Activated CD8-positive, alpha-beta memory T cell treated with anti-CD3 and anti-CD28 coated beads, Interleukin-2, amount 50 U/mL, for 48 hours (primary cell): ENCODE measurements at places on chromosomes 4 and X.
A peak's percentile ranks its signal among the peaks of the same experiment; 100 is the strongest.

DNA sequence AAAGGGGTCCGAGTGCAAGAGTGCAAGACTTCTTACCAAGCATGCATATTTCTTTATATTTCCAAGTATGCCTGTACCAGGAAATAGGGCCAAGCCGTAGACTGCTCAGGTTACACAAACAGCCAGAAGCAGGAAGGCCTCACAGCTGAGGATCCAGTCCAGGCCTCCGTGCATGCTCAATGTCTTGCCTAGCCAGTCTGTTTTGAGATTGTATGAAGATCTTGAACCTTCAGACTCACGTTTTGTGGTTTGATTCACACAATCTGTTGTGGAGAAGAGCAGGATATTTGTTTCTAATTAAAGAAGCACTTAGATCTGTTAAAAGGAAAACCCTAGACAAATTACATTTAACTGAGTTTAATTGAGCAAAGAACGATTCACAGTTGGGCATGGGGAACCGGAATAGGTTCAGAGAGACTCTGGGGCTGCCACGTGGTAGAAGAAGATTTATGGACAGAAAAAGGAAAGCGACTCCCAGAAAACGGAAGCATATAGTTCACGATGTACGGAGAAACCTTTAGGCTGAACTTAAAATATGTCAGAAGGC, 1.2 kb downstream of the MGST2 start:
- no peak for DNase-seq

GRCh38 chrX:20116087-20116576, 575 bp downstream of the MAP7D2 start:
- no peak for DNase-seq

- DNase-seq = no peak
These were observed 5.1 kb upstream of the PRMT9 start for GRCh38 chr4:147689067-147689466.

DNA sequence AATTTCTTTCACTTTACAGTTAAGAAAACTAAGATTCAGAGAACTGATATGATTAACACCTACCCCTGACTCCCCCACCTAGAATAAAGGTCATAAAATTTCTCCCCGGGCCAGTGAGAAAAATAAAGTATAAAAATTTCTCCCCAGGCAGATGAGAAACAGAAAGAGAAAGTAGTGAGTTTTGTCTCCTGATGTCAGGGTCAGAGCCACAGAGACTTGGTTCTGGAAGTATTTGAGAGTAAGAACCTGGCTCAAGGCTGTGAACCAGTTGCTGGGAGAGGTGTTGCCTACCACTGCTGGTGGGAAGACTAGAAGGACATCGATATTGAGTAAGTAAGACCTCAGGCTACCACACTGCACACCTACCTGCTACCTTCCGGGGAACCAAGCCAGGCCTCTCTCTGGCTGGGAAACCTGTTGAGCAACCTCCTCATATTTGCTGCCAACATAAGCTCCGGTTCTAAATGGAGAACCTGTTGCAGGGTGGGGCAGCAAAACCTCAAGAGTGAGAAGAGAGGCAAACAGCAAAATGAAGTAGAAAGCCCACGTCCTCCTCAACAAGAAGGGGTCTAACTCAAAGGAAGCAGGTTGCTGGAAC, 104.2 kb upstream of the PUDP start:
- no peak for DNase-seq

DNA sequence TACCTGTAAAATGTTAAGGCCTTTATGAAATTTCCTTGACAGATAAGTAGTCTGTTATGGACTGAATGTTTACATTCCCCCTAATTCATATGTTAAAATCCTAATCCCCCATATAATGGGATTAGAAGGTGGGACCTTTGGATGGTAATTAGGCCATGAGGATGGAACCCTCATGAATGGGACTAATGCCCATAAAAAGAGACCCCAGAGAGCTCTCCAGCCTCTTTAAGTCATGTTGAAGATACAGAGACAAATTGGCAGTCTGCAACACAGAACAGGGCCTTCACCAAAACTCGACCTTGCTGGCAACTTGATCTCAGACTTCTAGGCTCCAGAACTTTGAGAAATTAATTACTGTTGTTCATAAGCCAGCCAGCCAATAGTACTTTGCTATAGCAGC, 1344.5 kb upstream of the PCDH7 start:
- DNase-seq = no peak

- no peak for DNase-seq
These were observed 29.1 kb downstream of the PHOX2B start for GRCh38 chr4:41719417-41719816.

DNA sequence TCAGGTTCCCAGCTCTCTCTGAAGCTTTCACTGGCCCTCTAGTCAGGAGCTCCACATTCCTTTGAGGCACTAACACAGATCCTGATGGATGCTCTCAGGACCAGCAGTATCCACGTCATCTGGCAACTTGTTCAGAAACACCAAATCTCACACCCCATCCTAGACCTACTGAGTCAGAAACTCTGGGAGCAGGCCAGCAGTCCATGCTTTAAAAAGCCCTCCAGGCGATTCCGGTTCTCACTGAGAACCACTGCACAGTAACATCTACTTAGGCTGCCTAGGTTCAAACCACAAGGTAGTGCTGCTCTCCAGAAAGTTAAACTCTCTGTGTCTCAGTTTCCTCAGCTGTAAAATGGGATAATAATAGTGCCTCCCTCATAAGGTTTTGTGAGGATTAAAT, 55.3 kb downstream of the CCDC158 start:
- DNase-seq = no peak

- no peak for DNase-seq
These were observed 396.8 kb downstream of the TRAM1L1 start for GRCh38 chr4:116688536-116688935.

- no peak for DNase-seq
These were observed 1037.2 kb downstream of the PCDH18 start for GRCh38 chr4:136495076-136495475.

GRCh38 chr4:150680651-150681050, 98.7 kb downstream of the MAB21L2 start:
- no peak for DNase-seq

- no peak for DNase-seq
These were observed 19.7 kb downstream of the PRIMPOL start for GRCh38 chr4:184669251-184669650.

- no peak for DNase-seq
These were observed 98.0 kb downstream of the ATP11C start for GRCh38 chrX:139834879-139835278.

- DNase-seq = peak; percentile 46
These were observed at the start of gene BEX1 for GRCh38 chrX:103063918-103064434. BEX1 (minus strand) TSS chrX:103064171; CDS start chrX:103063274, 897 bp downstream.

- DNase-seq = no peak
These were observed 33.8 kb upstream of the ARMCX2 start for GRCh38 chrX:101693476-101693875.

- no peak for DNase-seq
These were observed 1718.9 kb downstream of the C4orf33 start for GRCh38 chr4:130814896-130815295.

GRCh38 chr4:153706519-153706918, 22.4 kb downstream of the TLR2 start:
- DNase-seq = no peak

- DNase-seq = no peak
These were observed 30.7 kb downstream of the KDM5C start for GRCh38 chrX:53194308-53194707.

GRCh38 chr4:105306158-105306781, 159.6 kb downstream of the TET2 start:
- peak; percentile 75 for DNase-seq

DNA sequence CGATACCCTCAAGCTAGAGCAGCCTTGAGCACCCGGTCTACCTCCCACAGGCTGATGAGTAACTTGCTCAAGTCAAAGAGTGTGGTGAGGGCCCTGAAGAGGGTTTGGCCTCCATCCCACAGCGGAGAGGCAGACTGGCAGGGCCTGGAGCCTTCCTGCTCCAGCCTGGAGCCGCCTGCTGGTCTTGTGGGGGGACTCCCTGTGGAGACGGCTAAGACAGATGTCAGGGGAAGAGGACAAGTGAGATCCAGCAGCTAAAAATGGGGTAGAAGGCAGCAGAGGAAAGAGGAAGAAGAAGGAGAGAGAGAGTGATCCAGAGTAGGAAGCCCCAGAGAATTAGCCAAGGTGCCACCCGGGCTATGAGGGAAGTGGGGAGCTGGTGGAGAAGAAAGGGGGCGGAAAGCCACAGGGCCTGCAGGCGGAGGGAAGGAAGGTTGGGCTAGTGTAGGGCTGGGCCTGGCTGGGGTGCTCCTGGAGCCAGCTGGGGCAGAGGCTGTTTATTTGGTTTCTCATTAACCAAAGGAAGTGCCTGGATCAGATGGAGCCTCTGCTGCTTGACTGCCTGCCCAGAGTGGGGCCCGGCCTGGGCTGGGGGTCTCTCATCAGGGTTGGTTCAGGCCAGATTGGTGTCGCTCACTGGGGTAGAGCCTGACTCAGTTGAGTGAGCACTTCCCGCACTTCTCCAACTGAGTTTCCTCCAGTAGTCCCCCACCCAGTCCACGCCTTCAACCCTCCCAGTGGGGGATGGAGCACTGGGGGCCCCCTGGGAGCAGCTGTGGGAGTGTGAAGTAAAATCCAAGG, 14.2 kb downstream of the EFNB1 start:
- no peak for DNase-seq

GRCh38 chrX:101051153-101051548, 760 bp downstream of the TRMT2B start:
- DNase-seq = no peak

DNA sequence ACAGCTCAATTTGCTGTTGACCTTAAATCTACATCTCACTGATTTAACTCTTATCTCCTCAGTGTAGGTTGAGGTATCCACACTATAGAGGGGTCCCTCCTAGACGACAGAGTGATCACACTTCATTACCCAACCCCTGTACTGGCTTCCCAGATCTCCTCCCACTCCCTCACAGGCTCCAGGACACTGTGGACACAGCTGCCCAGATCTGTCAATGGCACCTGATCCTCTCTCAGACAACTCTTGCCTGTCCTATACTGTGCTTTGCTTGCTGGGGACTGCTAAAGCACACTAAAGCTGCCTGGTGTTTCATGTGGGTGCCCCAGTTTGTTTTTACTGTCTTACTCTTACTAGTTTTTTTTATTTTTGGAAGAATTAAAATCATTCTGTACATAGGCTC, 27.9 kb downstream of the RAB40AL start:
- no peak for DNase-seq

DNA sequence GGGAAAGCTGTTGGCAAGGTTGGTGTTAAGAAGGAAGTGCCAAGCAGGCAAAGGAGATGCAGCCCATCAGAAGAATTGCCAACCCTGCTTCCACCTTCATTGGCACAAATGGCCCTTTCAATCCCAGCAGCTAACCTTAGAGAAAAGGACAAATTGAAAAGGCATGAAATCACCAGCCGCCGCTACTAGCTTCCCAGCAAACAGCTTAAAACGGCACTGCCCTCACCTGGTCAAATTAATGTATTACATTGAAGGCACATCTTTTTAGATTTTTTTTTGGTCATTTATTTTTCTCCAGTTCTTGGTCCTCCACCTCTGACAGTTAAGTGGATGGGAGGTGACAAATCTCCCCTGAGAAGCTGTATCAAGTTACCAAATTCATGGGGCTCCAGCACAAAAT, 51.0 kb upstream of the NHSL2 start:
- peak; percentile 49 for DNase-seq

GRCh38 chrX:29724316-29724715, 491.0 kb upstream of the MAGEB2 start:
- no peak for DNase-seq

GRCh38 chr4:27973700-27974099, 1113.1 kb downstream of the STIM2 start:
- no peak for DNase-seq

GRCh38 chr4:140790765-140791164, 34.6 kb upstream of the TBC1D9 start:
- no peak for DNase-seq

- peak; percentile 58 for DNase-seq
These were observed 581 bp upstream of the STK32B start for GRCh38 chr4:5050520-5051277.

DNA sequence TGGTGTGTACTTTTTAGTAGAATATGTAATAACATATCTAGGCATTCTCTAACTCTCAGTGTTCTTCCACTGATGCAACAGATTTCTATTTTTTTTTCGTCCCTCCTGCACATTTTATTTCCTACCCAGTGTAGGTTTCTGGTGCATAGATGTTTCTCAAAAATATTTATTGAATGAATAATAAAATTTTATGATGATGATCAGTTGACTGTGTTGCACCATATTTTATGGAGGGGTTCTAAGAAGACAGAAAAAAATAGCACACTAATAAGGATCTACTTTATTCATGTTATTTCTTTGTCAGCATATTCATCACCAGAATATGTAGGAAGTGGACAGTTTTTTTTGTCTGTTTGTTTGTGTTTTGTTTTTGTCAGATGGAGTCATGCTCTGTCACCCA, 2529.3 kb downstream of the ARAP2 start:
- DNase-seq = no peak

DNA sequence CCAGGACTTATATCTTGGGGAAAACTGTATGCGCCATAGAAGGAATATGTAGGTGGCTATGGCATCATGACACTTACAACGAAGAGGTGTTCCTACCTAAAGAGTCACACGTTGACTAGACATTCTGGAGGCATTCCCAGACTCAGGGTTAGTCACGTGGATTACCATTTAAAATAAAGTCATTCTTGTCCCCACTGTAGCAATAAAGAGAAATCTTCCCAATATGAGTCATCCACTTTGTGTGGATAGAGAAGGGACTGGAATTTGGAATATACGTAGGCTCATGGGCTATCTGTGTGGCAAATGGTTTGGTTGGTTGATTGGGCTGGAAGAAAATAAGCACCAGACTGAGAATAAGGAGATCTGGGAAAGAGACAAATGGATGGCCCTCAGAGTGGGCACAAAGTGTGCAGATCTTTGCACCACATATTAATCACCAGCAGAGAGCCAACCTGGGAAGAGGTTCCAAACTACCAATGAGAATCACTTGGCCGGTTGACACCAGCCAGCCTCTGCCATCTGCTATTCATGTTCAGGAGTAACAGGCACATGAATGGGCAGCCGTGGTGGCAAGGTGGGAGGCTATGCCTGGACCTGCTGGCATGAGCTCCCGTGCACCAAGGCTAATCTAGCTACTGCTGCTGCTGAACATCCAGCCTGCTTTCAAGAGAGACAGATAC, 41.0 kb downstream of the MTNR1A start:
- DNase-seq = no peak

- DNase-seq = no peak
These were observed 95.4 kb downstream of the PARM1 start for GRCh38 chr4:75028196-75028854.

DNA sequence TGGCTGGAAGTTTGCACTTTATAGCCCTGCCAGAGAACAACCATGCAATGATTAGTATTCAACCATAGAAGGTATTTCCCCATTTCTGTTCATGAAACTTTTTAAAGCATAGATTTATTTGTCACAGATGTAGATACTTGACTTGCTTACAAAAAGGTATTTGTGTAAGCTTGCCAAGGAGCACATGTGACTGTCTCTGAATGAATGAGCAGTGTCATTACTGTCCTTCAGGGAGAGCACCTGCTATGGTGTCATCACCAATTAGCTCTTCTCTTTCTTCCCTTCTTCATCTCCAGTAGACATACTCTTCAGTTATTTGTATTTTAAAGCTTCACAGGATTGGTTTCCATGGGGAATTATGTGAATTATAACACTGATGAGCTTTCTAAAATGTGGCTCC, 1064.7 kb upstream of the GRIA3 start:
- DNase-seq = no peak

- no peak for DNase-seq
These were observed 3.0 kb downstream of the KIAA0232 start for GRCh38 chr4:6785572-6785925.

- no peak for DNase-seq
These were observed 138.7 kb upstream of the RAPGEF2 start for GRCh38 chr4:158964114-158964727.

- DNase-seq = no peak
These were observed 66.9 kb upstream of the INPP4B start for GRCh38 chr4:142913034-142913433.
